ENCODE measurements at places on chromosomes 16 and 17.

DNA sequence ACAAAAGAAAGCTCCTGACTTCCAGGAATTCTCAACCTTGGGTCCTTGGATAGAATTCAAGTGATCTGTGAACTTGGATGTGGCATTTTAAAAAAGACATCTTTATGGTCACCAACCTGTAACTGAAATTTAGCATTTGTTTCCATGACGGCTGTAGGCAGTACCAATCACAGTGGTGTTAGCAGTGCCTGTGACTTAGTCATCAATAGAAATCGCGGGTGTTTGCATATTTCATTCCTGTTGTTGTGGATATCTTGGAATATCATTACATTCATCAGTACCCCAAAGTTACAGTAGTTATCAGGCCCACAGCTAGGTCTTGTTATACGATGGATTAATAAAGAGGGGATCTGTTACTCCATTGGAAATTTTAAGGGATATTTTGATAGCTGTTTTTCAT, 81.6 kb downstream of the CMIP start:
- no peak for DNase-seq

- peak; percentile 40 for DNase-seq
These were observed 2.2 kb downstream of the IRX3 start for GRCh38 chr16:54284319-54284930.

DNA sequence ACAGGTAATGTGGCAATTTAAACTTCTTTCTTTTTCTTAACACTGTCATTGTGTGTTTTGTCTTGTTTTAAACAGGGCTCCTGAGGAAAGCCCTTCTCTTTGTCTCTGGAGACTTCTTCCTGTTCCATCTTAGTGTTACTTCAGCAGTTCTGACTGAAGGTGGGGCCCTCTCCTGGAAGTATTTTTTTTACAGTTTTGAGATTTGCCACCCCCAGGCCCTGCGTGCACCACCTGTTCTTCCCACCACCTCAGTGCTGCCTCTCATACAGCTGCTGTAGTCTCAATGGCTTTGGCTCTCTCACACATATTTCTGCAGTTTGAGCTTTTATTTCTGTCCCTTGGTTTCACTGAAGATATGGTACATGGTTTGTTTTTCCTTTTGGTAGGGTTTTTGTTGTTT, 52.5 kb upstream of the ALDH3A1 start:
- DNase-seq: no peak

GRCh38 chr17:68326681-68327080, 35.4 kb downstream of the ARSG start:
- no peak for DNase-seq

DNA sequence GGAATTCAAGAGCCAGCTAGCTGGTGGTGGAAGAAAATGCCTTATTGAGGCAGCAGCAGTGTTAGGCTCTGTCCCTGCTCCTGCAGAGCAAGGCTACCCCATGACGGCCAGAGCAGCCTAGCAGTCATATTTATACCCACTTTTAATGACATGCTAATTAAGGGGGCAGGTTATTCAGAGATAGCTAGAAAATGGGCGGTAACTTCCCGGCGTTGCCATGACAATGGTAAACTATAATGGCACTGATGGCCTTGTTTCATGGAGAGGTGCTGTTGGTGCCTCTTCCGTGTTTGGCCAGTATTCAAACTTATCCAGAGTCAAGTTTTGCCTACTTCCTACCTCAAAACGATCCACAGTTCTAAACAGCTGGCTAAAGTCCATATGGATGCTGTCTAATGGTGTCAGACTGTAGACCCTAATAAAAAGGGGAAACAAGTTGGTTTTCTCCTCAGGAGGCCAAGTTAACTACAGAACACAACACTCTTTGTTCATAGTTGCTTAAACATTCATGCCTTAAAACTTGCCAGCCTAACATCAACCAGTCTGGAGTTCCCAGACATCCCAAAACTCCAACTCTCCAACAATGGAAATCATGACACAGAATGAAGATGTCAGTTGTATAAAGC, 3.7 kb upstream of the SCNN1B start:
- DNase-seq: no peak

GRCh38 chr17:73291260-73291801, 20.5 kb downstream of the CDC42EP4 start:
- DNase-seq: no peak

DNA sequence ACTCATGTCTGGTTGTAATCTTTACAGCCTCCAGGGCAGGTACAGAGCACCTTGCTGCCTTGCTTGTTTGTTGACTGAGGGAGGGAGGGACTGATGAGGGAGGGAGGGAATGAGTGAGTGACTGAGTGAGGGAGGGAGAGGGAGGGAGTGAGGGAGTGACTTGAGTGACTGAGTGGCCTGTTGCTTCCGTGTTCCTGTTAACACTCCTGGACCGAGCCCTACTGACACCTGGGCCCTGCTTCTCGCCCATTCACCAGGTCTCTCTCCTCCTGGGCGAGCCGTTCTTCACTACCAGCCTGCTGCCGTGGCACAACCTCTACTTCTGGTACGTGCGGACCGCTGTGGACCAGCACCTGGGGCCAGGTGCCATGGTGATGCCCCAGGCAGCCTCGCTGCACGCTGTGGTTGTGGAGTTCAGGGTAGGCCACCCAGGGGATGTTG, 41.2 kb downstream of the PRMT7 start:
- no peak for DNase-seq

- DNase-seq: no peak
These were observed 123.5 kb upstream of the ZFHX3 start for GRCh38 chr16:73171380-73171779.

- DNase-seq: peak; percentile 90
These were observed 231.9 kb downstream of the SEC14L1 start for GRCh38 chr17:77372444-77373298.

GRCh38 chr16:66717112-66717675, 20.7 kb upstream of the CMTM4 start:
- DNase-seq: peak; percentile 70
